GM19239 (cell line): ENCODE measurements at places on chromosomes 3 and 15.

DNA sequence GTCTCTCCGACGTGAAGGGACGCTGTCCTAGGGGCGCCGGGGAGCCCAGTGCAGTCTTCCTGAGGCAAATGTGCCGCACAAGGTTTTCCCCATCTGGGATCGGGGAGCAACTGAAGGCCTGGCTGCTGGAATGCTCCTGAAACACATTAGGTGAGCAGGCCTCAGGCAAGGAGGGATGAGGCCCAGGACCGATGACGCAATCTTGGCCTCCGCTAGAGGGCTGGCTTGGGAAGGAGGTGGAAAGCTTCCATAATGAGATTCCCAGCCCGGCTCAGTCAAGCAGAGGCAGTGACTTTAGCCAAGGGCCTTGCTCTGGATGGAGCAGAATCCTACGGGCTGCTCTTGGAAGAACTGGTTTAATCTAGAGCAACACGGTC is 50.8 kb downstream of the CPN2 start:
- no peak for DNase-seq

GRCh38 chr15:44726568-44727484 is 9.5 kb upstream of the TRIM69 start:
- no peak for DNase-seq

- no peak for DNase-seq
Measured at GRCh38 chr3:143795874-143796273, 52.4 kb downstream of the SLC9A9 start.

DNA sequence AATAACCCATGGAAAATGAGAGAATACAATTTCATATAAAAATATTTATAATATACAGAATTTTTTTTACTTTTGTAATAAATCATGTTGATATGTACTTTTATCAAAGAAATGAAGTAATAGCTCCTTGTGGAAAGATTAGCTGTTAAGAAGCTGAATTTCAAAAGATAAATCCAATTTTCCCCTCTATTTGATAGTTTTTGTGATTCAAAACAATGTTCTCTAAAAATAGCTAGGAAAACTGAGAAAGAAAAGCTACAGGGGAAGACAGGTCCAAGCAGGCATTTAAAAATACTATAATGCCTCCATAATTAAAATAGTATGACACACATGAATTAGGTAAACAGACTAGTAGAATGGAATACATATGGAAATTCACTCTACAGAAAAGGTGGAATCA is 44.9 kb downstream of the SCAPER start:
- DNase-seq = no peak

GRCh38 chr3:43152649-43153048 is 46.8 kb upstream of the POMGNT2 start:
- DNase-seq = no peak

DNA sequence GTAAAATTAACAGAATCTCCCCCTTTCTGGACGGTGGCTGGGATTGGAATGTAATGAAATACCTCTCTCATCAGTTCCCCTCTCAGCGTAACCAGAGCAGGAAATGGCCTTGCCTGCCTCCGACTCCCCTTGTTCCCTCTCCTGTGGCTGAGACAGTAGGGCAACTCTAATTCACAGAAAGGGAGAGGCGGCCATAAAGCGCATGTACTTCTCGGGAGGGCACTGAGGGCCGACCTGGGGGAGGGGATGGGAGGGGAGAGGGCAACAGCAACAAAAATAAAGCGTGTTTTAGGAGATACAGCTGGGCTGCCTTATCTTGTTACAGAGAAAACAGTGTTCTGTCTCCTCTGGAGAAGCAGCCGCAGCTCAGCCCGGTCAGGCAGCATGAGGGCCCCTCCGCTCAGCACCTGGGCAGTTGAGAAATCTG is 783.3 kb upstream of the ARRDC4 start:
- DNase-seq = no peak

- no peak for DNase-seq
Measured at GRCh38 chr15:66658044-66658443, 44.0 kb upstream of the SMAD6 start.

DNA sequence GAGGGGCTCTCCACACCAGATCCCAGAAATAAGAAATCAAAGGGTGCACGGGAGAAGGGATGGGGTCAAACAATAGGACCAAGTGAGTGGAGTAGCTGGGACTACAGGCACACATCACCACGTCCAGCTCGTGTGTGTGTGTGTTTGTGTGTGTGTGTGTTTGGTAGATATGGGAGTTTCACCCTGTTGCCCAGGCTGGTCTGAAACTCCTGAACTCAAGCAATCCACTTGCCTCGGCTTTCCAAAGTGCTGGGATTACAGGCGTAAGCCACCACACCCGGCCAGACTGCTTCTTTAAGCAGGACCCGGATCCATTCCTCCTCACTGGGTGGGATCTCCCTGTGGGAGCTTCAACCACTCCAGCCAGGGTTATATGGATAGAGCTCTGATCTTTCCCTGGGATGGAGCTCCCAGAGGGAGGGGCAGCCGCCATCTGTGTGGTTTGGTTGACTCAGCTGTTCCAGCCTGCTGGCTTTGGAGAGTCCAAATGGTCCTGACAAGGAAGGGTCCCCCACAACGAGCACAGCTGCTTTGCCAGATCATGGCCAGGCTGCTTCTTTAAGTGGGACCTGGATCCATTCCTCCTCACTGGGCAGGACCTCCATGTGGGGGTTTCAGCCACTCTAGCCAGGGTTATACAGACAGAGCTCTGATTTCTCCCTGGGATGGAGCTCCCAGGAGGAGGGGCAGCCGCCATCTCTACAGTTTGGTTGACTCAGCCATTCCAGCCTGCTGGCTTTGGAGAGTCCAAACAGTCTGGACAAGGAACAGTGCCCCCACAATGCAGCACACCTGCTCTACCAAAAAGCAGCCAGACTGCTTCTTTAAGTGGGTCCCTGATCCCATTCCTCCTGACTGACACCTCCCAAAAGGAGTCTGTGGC is 9.1 kb upstream of the AVEN start:
- no peak for DNase-seq

DNA sequence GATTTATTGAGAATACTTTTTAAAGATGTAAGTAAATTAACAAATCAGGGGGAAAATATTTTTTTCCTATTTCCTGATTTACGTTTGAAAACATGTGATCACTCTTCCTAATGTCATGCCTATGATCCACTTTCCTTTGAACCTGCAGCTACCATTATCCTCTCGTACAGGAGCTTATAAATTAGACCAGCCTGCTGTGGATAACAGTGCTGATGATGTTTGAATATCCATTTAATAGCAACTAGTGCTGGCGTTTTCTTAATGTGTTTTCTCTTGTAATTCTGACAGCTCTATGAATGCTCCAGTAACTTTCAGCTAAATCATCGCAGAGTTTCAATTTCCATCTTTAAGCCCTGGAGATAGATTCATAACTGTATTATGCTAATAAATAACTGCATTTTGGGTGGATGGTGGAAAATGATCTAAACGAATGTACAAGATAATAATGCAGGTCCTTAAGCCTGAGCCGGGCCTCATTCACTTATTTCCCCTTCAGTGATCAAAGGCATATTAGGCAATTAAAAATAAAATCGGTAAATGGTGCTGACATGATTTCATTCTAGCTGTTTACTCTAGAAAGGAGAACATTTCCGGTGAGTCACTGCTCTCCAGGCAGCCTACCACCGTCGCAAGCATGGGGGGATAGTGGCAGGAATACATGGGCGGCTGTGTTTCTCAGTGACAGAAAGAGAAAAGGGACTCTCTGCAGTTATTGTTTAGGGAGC is 58.5 kb upstream of the SLC24A5 start:
- DNase-seq = no peak

DNA sequence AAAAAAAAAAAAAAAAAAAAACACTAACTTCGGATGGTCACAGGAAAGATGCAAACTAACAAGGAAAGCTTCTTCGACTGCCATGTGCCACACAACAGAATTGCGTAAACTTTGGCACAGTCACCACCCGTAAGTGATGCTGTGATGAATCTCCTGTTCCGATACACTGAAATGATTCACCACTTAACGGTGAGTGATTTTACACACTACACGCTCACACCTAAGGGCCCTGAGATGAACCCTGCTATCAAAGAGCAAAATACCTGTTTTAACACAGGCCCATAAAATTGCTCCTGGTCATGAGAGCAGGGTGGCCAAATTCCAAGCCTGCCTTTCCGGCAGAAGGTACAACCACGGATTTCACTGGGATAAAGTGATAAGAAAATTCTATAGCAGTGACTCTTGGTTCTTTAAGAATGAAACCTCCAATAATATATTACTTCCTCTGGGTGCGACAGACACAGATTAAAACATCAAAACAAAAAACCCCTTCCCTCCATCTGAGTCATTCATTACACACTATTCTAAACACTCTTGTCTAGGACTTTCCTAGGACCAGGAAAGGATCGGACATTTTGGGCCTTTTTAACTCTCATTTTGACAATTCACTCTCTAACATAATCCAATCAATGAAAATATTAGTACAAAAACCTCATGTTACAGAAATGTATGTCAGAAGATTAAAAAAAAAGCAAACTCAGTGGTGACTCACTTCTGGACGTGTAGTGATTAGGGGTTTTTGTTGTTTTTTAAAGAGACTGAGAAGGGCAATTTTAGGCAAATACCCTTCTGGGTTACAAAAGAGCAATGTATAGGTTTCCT is 28.3 kb downstream of the LRIG1 start:
- DNase-seq = no peak

DNA sequence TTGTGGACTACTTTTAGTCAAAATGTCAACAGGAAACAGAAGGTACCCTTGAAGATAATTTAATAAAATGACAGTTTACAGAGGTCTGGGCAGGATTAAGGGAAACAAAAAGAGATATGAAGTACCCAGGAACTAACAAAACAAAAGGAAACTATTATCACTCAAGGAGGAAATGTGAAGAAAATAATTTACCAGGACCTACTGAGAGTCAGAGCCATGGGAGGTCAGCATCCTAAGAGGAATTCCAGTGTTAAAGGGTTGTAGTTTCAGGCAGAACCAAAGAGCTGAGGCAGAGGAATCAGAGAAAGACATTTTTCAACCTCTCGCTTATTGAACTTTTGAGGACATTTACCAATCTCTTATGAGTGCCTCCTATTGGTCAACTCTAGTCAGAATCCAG is 408.9 kb upstream of the CBLB start:
- DNase-seq = no peak

- DNase-seq = no peak
Measured at GRCh38 chr15:65244638-65245037, 33.4 kb upstream of the CILP start.

DNA sequence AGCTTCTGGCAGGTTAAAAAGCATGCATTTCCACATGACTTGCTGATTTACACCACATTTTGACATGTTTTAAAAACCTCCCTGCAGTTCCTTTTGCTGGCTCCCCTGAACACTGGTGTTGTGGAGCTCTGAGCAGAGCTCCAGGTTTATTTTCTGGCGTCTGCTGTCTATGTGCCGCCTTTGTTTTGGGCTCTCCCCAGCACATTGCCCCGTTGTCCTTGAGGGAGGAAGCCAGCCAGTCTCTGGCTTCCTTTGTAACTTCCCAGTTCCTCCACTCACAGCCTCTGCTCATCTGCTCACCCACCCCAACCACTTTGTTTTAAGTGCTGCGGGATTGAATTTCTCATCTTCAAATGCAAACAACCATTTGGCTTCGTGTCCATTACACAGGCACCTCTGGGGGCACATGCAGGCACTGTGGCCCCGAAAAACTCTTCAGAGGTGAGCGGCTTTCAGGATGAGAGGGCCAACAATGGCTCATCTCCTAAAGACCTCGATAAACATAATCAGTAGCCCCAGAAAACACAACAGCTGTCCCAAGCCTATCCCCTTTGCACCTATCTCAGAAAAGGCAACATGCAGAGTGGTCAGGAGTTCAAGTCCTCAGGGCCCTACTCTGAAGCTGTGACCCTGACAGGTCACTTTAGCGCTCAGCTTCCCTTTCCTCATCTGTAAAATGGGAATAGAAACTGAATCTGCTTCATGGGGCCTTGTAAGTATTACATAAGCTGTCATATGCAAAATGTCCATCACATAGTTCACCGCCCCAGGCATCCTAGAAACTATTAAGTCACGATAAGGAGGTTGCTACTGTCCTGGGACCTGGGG is 1.3 kb upstream of the MEF2A start:
- no peak for DNase-seq

DNA sequence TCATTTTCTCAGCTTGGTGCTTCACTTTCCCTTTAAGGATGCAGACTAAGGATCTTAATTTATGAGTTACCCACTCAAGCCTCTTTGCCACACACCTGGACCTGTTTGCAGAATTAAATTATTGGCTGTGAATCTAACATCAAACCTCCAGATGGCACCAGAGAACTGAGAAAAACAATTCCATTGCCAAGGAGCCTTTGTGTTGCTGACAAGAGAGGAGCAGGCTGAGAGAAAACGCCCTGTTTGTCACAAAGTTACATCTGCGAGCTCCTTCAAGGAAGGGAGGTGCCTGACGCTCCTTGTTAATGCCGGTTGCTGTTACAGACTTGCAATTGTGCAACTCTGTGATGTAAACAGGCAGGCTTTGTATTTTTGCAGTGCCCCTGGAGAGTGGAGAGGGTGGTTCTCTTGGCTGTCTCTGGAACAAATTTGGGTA is 36.3 kb upstream of the TMC3 start:
- DNase-seq = no peak

DNA sequence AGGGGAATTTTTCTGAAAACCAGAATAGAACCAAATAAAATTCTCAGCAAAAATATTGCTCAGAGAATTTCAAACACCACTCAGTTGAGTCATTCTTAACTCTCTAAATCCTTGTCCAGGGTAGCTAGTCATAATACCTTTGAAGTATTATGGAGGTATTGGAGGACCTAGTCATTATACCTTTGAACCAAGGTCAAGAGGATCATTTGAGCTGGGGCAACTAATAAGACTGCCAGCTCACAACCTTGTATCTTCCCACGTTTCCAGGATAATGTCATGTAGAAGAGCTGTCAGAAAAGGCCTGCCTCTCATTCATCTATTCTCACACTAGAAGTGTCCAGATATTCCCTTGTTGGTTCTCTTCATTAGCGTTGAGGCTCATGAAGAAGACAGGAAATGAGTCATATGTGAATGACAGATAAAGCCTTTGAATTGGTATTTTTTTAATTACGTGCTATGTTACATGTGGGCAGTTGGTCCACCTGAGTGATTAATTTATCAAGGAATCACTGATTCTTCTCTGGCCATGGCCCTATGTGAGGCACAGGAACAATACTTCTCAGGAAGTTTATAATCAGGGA is 48.3 kb downstream of the TOPAZ1 start:
- DNase-seq = no peak

GRCh38 chr3:189589179-189589569 is 42.0 kb upstream of the TP63 start:
- DNase-seq = no peak

- no peak for DNase-seq
Measured at GRCh38 chr15:81813215-81813614, 232.6 kb downstream of the MEX3B start.
